ENCODE measurements at places on chromosomes 5 and 9. TPM values are rescaled to one million over a fixed set of nuclear protein-coding genes. Genes with fewer than 3 reads are reported as not detected.

TICAM2 gene
- 2.0 TPM for polyA plus RNA-seq

PPP1R26 gene
- 10.2 TPM for polyA plus RNA-seq

CCL21 gene
- 42.8 TPM for polyA plus RNA-seq

SLC12A7 gene
- polyA plus RNA-seq, result 28.2 TPM

HTR4 gene
- not detected for polyA plus RNA-seq

RASGEF1C gene
- 0.15 TPM for polyA plus RNA-seq

TEX53 gene
- polyA plus RNA-seq, result not detected

NREP gene
- 37.0 TPM for polyA plus RNA-seq

COL15A1 gene
- polyA plus RNA-seq, result 4.7 TPM

DNA sequence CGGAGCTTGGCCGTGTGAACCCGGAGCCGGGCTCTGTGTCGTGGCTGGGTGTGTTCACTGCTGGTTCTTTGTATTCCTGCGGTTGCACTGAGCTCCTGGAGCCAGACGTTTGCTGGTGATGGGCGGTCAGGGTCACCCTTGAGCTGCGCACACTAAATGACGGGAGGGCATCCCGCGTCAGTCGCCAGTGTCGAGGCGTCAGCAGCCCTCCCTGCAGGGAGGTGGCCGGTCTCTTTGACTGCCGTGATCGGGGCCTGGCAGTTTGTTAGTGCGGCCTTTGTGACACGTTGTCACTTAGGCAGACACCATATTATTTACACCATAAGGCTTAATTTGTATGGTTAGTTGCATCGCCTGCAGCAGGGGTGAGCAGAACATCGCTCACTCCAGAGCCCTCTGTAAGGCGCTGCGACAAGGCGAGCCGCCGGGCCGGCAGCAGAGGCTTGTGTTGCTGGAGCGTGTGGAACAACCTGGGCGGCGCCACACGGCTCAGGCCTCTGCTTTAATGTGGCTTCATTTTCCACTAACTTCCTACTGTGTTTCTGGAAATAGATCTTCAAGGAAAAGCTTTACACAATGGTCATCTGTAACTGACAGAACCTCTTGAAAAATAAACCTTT lies 8.3 kb downstream of the NDUFS6 start:
- H3K4me1 ChIP-seq, result no peaks in the 10 kb centered on the region
- peaks cover 69% of the 10 kb centered on the region for H3K36me3 ChIP-seq
- DNase-seq, result no peak
- no peak overlapping the region for H3K27ac ChIP-seq
- no peaks in the 10 kb centered on the region for H3K27me3 ChIP-seq

- no peak overlapping the region for H3K4me3 ChIP-seq
- DNase-seq, result no peak
- no peaks in the 10 kb centered on the region for H3K4me1 ChIP-seq
- no peaks in the 10 kb centered on the region for H3K27me3 ChIP-seq
- no peak overlapping the region for H3K27ac ChIP-seq
- no peaks in the 10 kb centered on the region for H3K36me3 ChIP-seq
Measured at GRCh38 chr9:123528501-123528900, 172.5 kb downstream of the CRB2 start.

DNA sequence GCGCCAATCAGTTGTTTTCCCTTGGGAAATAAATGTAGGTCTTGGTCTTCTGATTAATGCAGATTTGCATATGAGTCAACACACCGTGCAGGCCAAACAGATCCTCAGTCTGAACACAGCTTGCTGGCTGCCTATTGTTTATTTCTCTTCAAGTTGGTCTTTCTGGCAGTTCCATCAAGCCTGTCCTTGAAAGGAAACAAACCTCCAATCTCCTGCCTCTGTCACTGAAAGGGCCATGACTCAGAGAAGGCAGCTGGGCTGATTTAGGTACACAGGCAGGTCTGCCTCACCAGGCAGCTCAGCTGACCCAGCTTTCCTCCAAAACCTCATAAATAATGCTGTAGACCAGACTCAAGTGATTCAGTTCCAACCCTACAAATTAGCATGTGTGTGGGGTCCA lies 175.9 kb downstream of the MAN2A1 start:
- H3K4me3 ChIP-seq, result no peak overlapping the region
- H3K4me1 ChIP-seq, result no peaks in the 10 kb centered on the region
- H3K27me3 ChIP-seq, result no peaks in the 10 kb centered on the region
- DNase-seq, result no peak
- H3K27ac ChIP-seq, result no peak overlapping the region
- peaks cover 20% of the 10 kb centered on the region for H3K36me3 ChIP-seq

- H3K27ac ChIP-seq, result no peak overlapping the region
- no peaks in the 10 kb centered on the region for H3K4me1 ChIP-seq
- no peaks in the 10 kb centered on the region for H3K27me3 ChIP-seq
- H3K36me3 ChIP-seq, result no peaks in the 10 kb centered on the region
- H3K4me3 ChIP-seq, result no peak overlapping the region
- no peak for DNase-seq
Measured at GRCh38 chr9:99678566-99678965, 143.1 kb upstream of the NR4A3 start.

GRCh38 chr9:71487061-71487460 lies 281.3 kb downstream of the CEMIP2 start:
- no peaks in the 10 kb centered on the region for H3K4me1 ChIP-seq

DNA sequence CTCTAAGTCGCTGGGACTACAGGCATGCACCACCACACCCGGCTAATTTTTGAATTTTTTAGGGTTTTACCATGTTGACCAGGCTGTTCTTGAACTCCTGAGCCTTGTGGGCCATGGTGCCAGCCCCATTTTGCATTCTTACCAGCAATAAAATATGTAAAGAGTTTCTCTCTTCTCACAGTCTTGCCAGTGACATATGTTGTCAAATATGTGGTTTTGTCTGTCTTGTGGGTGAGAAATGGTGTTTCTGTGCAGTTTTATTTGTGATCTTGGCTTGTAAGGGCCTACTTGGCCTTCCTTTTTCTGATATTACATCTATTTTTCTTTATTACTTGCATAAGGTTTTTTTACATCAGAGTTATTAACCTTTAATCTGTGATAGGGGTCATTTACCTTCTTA lies 47.1 kb downstream of the SPIN1 start:
- H3K4me3 ChIP-seq, result no peak overlapping the region
- peaks cover 6% of the 10 kb centered on the region for H3K36me3 ChIP-seq
- no peaks in the 10 kb centered on the region for H3K27me3 ChIP-seq
- H3K4me1 ChIP-seq, result no peaks in the 10 kb centered on the region
- DNase-seq, result no peak
- H3K27ac ChIP-seq, result no peak overlapping the region

GRCh38 chr9:3415906-3416305 lies 109.9 kb downstream of the RFX3 start:
- H3K36me3 ChIP-seq, result no peaks in the 10 kb centered on the region
- no peaks in the 10 kb centered on the region for H3K27me3 ChIP-seq
- no peak overlapping the region for H3K4me3 ChIP-seq
- H3K4me1 ChIP-seq, result no peaks in the 10 kb centered on the region

- no peak overlapping the region for H3K4me3 ChIP-seq
- no peaks in the 10 kb centered on the region for H3K27me3 ChIP-seq
- H3K27ac ChIP-seq, result no peak overlapping the region
- H3K4me1 ChIP-seq, result no peaks in the 10 kb centered on the region
- no peaks in the 10 kb centered on the region for H3K36me3 ChIP-seq
- DNase-seq, result no peak
Measured at GRCh38 chr5:66238435-66238834, 94.3 kb downstream of the SREK1 start.

- H3K4me1 ChIP-seq, result no peaks in the 10 kb centered on the region
- peak; percentile 24 for DNase-seq
- H3K27me3 ChIP-seq, result no peaks in the 10 kb centered on the region
- no peak overlapping the region for H3K27ac ChIP-seq
Measured at GRCh38 chr9:114117614-114117995, 18.5 kb upstream of the KIF12 start.

DNA sequence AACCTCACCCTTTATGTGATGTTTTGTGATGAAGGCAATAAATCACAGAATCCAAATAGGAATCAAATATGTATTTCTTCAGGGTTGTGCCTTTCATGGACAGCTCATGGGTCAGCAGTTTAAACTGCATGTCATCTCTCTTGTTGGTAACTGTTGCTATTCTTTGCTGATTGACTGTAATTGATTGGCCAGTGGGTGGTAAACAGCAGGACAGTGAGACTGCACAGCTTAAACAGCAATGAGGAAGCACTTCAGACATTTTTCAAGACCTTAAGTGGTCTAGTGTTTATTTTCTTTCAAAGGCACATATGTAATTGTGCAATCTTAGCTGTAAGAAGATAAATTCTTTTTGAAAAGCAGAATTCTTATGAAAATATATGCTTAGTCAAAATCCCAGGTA lies 260.5 kb downstream of the COX7C start:
- no peaks in the 10 kb centered on the region for H3K36me3 ChIP-seq
- no peaks in the 10 kb centered on the region for H3K27me3 ChIP-seq
- no peak overlapping the region for H3K27ac ChIP-seq
- H3K4me1 ChIP-seq, result no peaks in the 10 kb centered on the region

DNA sequence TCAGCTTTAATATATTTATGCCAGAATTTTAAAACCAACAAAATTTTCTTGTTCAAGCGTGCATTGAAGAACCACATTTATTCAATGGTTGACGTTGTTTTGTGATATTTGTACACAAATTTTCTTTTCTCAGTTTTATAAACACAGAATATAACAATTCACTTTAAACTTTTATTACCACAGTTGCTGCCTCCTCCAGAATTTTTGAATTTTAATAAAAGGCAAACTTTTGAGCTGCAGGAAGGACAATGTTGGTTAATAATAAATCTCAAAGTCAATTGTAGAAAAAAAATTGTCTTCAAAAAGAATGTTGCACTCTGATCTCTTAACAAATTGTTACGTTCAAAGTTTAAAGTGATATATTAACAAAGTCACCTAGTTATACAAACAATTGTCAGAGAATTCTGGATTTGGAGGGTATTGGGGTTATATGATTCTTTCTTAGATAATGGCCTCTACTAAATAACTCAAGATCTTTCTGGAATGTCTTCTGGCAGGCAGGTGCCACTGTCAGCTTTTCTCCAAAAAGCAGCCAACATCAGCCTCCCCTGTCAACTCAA lies 60.5 kb downstream of the BAAT start:
- peaks cover 17% of the 10 kb centered on the region for H3K4me1 ChIP-seq
- H3K27ac ChIP-seq, result peak overlapping the region; percentile 80
- DNase-seq, result no peak
- H3K27me3 ChIP-seq, result no peaks in the 10 kb centered on the region
- no peaks in the 10 kb centered on the region for H3K36me3 ChIP-seq

GRCh38 chr5:139962445-139962844 lies 80.7 kb downstream of the NRG2 start:
- no peaks in the 10 kb centered on the region for H3K4me1 ChIP-seq
- no peak for DNase-seq
- H3K27me3 ChIP-seq, result no peaks in the 10 kb centered on the region
- no peak overlapping the region for H3K27ac ChIP-seq
- H3K36me3 ChIP-seq, result no peaks in the 10 kb centered on the region
- H3K4me3 ChIP-seq, result no peak overlapping the region

DNA sequence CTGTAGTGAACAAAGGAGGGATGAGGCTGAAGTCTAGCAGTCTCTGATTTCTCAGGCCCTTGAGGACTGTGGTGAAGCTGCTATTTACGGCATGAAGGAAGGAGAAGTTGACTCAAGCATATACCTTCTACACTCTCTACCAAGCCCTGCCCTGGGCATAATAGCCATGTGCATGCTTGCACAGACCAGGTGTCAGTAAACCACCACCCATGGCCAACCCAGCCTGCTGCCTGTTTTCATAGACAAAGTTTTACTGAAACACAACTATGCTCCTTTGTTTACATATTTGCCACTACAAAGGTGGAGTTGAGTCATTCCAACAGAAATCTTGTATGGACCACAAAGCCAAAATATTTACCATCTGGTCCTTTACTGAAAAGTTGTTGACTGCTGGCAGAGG lies 126.9 kb downstream of the PAPPA start:
- H3K4me3 ChIP-seq, result no peak overlapping the region
- H3K36me3 ChIP-seq, result no peaks in the 10 kb centered on the region
- H3K27ac ChIP-seq, result no peak overlapping the region
- DNase-seq, result no peak
- no peaks in the 10 kb centered on the region for H3K4me1 ChIP-seq

DNA sequence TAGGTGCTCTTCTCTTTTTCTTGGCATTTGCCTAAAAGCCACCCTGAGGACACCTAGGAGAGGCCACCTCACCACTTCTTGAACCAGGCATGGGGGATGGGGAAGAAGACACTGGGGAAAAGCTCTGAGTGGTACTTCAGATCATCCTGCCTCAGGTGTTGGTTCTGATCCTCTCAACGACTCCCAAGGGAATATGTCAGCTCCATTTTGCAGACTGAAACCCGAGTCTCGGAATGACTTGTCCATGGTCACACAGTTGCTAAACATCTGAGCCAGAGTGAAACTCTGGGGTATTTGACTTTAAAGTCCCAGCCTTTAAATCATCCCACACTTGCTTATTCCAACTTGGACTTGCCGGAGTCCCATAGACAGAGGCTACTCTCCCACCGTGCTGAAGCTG lies 120.6 kb upstream of the GABRP start:
- no peak for DNase-seq
- H3K36me3 ChIP-seq, result no peaks in the 10 kb centered on the region
- H3K4me3 ChIP-seq, result no peak overlapping the region
- H3K4me1 ChIP-seq, result no peaks in the 10 kb centered on the region
- H3K27ac ChIP-seq, result no peak overlapping the region
- no peaks in the 10 kb centered on the region for H3K27me3 ChIP-seq

- H3K27me3 ChIP-seq, result no peaks in the 10 kb centered on the region
- H3K27ac ChIP-seq, result no peak overlapping the region
- peak; percentile 33 for DNase-seq
- H3K4me1 ChIP-seq, result no peaks in the 10 kb centered on the region
Measured at GRCh38 chr5:175354964-175355363, 89.0 kb downstream of the DRD1 start.

GRCh38 chr9:127754099-127755060 lies 19.3 kb upstream of the TOR2A start:
- H3K27me3 ChIP-seq, result peaks cover 10% of the 10 kb centered on the region
- no peak overlapping the region for H3K4me3 ChIP-seq
- peak; percentile 65 for DNase-seq
- H3K27ac ChIP-seq, result no peak overlapping the region
- no peaks in the 10 kb centered on the region for H3K36me3 ChIP-seq
- H3K4me1 ChIP-seq, result no peaks in the 10 kb centered on the region

DNA sequence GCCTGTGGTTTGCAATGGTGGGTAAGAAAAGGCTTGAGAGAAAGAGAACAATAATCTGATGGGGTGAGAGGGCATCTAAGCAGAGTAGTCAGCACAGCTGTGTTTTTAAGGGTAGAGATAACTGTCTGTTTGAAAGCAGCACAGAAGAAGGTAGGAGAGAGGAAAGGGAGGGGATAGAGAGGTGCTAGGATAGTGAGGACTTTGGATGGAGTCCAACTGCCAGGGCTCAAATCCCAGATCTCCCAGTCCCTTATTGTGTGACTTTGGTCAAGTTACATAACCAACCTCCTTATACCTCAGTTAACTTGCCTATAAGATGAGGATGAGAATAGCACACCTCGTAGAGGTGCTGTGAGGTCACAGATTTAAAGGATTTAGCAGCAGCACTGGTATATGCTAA lies 55.6 kb downstream of the GPR21 start:
- no peak overlapping the region for H3K4me3 ChIP-seq
- no peak for DNase-seq
- no peaks in the 10 kb centered on the region for H3K27me3 ChIP-seq
- peaks cover 23% of the 10 kb centered on the region for H3K36me3 ChIP-seq
- H3K27ac ChIP-seq, result no peak overlapping the region

- DNase-seq, result no peak
- H3K27ac ChIP-seq, result no peak overlapping the region
- no peaks in the 10 kb centered on the region for H3K36me3 ChIP-seq
- peaks cover 4% of the 10 kb centered on the region for H3K4me1 ChIP-seq
- no peak overlapping the region for H3K4me3 ChIP-seq
- H3K27me3 ChIP-seq, result no peaks in the 10 kb centered on the region
Measured at GRCh38 chr5:14201325-14202045, 58.3 kb downstream of the TRIO start.

- no peak overlapping the region for H3K27ac ChIP-seq
- no peaks in the 10 kb centered on the region for H3K4me1 ChIP-seq
- no peak overlapping the region for H3K4me3 ChIP-seq
Measured at GRCh38 chr9:1717882-1718281, 297.3 kb upstream of the SMARCA2 start.

All from kidney (tissue), 22 donors.